Activated CD4-positive, alpha-beta T cell treated with anti-CD3 and anti-CD28 coated beads, Interleukin-2, amount 50 U/mL, for 24 hours (primary cell): ENCODE measurements at places on chromosomes 2 and 18.
A peak's percentile ranks its signal among the peaks of the same experiment; 100 is the strongest.

DNA sequence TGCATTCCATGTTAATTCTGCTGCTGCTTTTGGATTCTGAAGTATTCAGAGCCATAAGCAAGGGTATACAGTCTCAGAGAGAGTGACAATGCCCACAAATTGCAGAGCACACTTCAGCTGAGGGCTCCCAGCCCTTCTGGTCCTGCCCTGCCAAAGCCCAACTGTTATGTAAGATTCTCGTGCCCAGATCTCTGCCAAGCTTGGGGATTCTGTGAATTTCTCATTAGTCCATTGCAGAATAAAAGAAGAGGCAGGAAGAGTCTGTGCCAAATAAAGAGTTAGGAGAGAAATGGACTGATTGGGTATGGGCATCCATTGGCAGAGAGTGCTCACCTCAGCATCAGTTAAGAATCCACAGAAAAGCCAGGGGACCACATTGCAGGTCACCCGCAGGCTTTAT is 112.0 kb upstream of the PNPT1 start:
- no peak for DNase-seq

- no peak for DNase-seq
Observed at GRCh38 chr2:202069170-202070067, 3.6 kb upstream of the KIAA2012 start.

- no peak for DNase-seq
Observed at GRCh38 chr2:95158441-95158840, 1.2 kb downstream of the ZNF514 start.

DNA sequence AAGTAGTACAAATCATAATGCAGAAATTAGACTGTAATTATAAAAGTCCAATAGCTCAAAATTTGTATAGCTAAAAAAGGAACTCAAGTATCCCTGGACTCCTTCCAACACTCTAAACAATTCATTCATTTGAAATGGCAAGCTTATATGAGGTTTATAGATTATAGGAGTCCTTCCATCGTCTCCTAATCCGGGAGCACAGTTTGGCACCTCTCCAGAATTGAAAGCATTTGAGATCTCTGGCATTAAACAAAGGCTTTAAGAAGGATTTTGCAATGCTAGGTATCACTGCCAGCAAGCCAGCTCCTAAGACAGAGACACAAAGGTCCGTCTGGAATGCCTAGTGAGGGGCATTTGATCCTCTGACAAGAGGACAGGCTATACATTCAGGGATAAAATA is 90.9 kb downstream of the ACVR1 start:
- no peak for DNase-seq

DNA sequence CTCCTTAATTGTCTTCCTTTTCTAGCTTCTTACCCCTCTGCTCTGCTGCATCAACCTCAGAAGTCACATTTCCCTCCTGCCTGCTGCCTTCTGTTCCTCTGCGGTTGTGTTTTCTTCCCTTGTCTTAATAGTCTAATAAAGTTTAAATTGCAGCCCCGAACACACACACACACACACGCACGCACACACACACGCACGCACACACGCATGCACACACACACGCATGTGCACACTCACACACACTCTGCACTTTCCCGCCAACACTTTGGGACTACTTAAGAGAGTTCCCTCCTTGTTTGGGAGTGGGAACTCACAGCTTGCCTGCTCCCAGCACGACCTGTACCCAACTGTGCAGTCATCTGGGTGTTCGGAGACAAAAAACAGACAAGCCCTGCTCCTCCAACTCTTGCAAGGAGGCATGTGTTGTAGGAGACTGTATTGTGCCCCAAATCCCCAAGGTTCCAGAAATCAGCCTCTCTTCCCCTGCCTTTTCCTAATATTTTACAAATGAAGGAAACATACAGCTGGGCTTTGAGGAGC is 99.1 kb downstream of the SETBP1 start:
- DNase-seq: no peak

GRCh38 chr18:36653870-36654269 is 174.9 kb downstream of the TPGS2 start:
- no peak for DNase-seq

DNA sequence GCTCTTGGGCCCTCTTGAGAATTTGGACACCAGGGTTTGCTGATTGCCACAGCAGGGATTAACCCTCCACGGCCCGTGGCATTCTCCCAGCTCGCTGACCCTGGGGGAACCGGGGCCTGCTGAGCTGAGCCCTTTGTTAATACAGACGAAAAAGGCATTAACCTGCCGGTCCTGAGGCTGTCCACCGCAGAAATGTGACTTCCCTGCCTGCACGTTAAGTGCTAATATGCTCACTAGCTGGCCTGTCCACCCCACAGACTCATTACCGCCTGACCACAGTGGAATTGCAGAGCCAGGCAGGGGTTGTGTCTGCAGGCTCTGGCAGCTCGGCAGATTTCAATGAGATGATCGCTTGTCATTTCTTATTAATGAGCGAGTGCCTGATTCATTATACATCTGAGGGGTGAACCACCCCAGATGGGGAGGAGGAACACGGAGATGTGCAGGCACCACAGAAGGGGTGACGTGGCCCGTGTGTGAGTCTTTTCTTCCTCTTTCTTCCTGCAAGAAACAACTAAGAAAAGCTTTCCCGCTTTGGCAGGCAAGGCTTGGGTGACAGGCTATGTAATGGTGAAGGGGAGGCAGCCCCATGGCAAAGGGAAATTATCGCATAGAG is 126.0 kb downstream of the GLI2 start:
- DNase-seq: no peak

DNA sequence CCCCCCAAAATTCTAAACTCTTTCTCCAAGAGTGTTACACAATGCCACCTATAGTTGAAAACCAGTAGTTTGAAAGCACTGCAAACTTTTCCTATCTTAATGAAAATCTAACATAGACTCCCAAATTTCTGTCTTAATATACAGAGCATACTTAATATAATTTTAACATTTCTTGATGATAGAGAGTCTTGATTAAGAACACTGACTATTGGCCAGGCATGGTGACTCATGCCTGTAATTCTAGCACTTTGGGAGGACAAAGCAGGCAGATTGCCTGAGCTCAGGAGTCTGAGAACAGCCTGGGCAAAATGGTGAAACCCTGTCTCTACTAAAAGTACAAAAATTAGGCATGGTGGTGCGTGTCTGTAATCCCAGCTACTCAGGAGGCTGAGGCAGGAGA is 34.2 kb downstream of the ASXL2 start:
- no peak for DNase-seq

GRCh38 chr2:63053889-63054602 is 3.4 kb downstream of the OTX1 start:
- DNase-seq: peak; percentile 1

DNA sequence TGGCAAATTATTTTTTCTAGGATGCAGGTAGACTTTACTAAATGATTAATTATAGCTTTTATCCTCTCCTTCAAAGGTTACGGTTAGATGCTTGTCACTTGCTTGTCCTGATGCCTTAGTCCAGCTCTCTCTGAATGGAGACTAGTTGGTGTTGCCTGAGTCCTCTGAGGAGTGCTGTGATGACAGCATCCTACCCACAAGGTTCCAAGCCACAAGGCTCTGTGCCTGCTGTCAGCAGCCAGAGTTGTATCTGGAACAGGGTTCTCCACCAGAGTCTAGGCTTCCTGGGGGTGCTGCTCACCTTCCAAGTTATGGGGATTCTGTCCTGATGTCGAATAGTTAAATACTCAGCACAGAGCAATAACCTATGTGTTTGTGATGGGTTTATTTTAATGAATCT is 125.7 kb downstream of the GALNT1 start:
- no peak for DNase-seq

- no peak for DNase-seq
Observed at GRCh38 chr2:98608962-98609604, 694 bp downstream of the UNC50 start.

- DNase-seq: no peak
Observed at GRCh38 chr2:201901786-201902185, 95.4 kb downstream of the CDK15 start.
